ENCODE measurements at places on chromosomes 16 and 17.

- no peak for DNase-seq
These were observed 30.0 kb downstream of the STH start for GRCh38 chr17:46028981-46029565.

DNA sequence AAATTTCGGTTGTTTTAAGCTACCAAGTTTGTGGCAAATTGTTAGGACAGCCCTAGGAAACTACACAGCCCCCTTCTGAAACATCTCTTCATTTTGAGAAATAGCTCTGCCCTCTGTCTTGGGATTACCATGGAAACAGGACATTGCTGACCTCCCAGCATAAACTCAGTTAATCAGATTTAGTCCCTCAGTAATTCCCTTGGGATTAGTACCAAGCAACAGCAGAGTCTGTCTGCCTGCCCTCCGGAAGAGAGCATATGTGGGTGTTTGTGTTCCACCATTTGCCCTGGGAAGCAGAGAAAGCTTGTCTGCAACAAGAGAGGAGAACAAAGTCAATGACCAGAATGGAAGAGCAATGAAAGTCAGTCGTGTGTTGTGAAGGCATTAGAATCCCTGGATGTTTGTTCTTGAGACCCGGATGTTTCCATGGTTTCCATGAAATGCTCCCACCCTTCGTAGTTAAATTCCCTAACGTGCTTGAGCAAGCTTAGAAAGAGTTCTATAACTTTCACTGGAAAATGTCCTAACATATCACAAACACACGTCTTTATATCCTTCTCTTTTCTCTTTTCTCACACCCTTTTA is 26.2 kb downstream of the NUDT7 start:
- no peak for DNase-seq

- peak; percentile 67 for DNase-seq
These were observed at the start of gene RABEP1 for GRCh38 chr17:5281814-5282641. Gene RABEP1, plus strand, starts transcription at chr17:5282284. Its CDS starts 203 bp downstream, at chr17:5282487.

DNA sequence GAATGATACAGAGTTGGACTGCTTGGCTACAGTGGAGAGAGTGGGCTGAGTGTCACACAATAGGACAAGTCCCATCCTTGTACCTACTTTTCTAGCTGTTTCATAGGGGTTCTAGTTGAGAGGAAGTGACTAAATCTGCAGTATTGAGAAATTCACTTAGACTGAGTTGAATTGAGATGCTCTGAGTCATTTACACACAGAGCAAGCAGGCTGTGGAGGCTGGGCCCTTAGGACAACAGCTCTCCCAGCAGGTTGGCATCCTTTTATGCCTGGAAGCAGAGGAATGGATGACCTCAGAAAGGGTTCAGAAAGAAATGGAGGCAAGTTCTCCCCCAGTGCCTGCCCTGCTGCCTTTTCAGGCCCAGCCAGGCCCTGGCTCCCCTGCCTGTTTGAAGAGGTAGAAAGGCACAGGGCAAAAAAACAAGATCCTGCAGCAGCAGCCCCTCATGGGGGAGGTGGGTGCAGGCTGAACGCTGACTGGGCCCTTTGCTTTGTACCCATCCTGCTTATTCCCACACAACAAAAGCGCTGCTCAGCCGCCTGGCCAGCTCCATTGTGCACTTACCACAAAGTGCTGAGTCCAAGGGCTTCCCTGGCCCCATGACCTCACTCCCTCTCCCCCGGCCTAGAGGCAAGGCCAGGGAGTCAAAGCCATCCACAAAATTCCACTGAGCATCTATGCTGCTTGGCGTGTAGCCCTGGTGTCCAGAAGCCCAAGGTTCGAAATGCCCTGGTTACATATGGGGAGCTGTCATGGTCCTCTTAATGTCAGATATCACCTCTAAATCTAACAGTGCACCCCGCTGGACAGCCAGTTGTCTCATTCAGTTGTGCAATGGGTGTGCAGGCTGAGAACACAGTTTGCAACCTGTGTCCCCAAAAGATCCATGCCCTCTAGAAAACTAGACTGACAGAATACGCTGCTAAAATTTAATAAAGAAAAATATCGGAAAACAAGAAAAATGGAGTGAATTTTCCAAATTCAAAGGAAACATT is 5.4 kb upstream of the CRYBA1 start:
- peak; percentile 22 for DNase-seq

DNA sequence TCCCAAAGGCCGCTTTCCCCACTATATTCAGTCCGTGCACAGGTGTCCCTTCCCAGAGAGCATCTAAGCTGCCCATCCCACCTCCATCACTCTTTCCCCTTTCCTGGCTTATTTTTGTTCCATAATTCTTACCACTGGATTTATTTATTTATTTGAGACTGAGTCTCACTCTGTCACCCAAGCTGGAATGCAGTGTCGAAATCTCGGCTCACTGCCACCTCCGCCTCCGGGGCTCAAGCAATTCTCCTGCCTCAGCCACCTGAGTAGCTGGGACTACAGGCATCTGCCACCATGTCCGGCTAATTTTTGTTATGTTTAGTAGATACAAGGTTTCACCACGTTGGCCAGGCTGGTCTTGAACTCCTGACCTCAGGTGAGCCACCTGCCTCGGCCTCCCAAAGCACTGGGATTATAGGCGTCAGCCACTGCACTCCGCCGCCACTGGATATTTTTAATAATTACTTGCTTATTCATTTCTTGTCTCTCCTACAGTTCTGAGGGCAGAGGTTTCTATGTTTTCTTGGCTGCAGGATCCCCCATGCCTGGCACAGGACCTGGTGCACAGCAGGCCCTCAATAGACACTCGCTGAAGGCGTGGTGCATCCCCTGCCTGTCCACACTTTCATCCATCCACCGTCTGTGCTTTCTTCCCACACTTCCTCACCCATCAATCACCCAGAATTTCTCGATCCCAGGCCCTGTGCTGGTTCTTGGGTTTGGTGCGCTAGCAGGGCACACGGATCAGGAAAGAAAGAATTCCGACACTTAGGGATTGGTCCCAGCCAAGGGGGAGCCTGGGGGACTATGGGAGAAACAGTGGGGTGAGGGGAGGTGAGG is 9.9 kb upstream of the ADGRG1 start:
- no peak for DNase-seq

DNA sequence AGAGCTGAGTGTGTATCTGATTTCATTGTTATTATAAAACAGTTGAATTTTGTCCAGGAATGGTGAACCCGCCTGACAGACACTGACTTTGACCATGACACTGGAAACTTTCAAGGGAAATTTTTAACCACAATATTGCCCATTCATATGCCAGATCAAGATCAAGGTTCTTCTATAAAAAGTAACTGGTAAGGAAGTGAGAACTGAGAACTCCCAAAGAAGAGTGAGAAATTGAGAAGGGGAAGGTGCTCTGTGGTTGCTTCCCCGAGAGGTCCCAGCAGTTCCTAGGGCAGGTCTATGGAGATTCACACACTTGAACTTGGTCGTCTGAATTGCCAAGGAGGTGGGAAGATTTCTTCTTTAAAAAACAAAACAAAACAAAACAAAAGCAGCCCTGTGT is 27.3 kb downstream of the SLC6A4 start:
- no peak for DNase-seq

DNA sequence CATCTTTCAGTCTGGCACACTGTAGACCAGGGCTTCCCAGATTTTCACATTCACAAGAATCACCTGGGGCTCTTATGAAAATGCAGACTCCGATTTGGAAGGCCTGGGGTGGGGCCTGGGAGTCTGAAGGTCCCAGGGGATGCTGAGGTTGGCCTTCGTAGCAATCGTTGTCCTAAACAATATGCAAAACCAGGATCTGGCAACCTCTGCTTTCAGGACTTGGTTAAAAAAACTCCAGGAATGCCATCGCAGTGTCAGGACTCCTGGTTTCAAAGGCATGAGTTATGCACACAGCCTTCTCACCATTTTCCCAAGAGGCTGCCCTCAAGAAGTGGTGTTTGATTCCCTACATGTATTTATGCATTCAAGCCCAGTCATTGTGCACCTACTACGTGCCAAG is 6.7 kb downstream of the CLEC19A start:
- DNase-seq, result no peak

DNA sequence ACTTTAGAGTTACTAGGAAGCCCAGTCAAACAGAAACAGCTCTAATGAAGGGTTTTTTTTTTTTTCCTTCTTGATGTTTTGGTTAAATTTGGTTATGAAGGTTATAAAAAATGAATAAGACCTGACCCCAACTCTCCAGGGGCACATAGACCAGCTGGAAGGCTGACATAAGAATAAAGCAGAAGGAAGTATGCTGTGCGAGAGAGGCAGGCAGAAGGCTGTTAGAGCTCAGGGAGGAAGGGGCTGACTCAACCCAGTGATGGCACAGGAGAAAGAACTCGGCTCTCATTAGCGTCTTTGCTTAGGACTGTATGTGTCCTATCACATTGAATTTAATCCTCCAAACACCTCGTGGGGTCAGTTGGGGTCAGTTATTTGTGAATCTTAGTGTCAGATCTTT is 474.6 kb downstream of the PMP22 start:
- no peak for DNase-seq

DNA sequence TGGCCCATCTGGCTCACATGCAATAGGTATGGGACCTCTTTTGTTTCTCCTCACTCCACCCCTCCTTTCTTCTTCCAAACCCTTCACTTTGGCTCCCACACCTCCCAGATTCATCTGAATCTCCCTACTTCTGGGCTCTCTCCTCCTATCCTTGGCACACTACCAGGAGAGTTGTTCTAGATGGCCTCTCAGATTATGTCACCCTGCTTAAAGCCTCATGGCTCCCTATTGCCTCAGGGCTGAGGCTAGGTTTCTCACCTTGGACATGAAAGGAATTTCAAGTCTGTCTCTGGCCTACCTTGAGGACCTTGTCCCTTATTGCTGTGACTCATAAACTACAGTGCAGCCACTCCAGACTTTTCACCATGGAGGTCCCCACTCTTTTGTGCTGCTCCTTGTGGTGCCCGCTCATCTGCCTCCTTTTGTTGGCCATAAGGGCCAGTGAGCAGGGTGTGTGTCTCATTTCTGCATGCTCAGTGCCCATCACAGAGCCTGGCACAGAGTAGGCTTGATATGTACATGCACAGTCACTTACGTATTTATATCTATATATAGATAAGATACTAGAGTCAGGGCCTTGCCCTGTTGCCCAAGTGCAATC is 1.0 kb upstream of the MFAP4 start:
- no peak for DNase-seq

DNA sequence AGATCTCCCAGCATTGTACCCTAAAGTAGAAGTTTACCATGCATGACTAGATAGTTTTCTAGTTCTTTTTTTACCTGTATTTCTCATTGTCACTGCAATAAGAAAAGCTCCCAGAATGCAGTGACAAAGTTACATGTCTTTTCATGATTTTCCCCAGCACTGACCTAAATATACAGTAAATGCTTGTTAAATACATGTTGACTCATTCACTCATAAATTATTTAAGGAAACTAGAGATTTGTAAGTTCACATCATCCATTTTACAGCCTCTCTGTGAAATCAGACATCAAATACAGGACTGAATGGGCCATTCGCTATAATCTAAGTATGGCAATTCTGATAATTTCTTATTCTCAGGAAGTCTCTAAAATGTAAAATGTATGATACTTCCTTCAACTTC is 258.9 kb upstream of the AXIN2 start:
- no peak for DNase-seq

- peak; percentile 43 for DNase-seq
These were observed 18.5 kb downstream of the DEXI start for GRCh38 chr16:10923650-10924214.

DNA sequence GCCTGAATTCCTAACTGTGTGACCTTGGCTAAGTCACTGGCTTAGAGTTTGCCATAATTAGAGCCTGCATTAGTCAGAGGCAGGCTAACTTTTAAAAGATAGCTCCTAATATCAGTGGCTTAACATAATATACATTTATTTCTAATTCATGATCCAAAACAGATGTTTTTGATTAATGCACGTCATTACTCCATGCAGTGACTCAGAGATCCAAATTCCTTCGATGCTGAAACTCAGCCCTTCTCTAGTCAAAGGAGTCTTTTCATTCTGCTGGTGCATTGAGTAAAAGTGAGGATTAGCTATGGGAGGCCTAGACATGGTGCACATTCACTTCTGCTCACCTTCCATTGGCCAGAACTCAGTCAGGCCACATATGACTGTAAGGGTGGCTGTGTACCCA is 49.8 kb downstream of the IRX3 start:
- DNase-seq, result no peak

- no peak for DNase-seq
These were observed 86.8 kb upstream of the SOX9 start for GRCh38 chr17:72034000-72034399.

DNA sequence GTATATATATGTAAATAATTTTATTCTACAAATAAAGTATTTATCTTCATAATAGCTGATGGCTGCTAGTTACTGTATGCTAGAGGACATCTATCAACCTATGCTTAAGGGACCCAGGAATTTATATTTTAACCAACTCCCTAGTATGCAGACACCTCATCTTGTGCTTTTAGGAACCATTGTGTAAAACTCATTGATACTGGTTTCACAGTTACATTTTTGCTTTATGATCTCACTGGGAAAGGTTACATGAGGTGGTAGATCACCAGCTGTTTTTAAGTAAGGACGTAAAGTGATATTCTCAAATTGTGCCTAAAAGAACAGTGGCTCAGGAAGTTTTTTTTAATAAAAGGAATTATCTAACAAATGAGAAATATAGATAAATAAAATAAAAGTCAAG is 56.4 kb downstream of the VMP1 start:
- DNase-seq, result no peak

- DNase-seq, result peak; percentile 74
These were observed 3.1 kb downstream of the EVI2A start for GRCh38 chr17:31318298-31318801.

GRCh38 chr17:42883802-42884558 is 16.6 kb upstream of the G6PC1 start:
- no peak for DNase-seq

DNA sequence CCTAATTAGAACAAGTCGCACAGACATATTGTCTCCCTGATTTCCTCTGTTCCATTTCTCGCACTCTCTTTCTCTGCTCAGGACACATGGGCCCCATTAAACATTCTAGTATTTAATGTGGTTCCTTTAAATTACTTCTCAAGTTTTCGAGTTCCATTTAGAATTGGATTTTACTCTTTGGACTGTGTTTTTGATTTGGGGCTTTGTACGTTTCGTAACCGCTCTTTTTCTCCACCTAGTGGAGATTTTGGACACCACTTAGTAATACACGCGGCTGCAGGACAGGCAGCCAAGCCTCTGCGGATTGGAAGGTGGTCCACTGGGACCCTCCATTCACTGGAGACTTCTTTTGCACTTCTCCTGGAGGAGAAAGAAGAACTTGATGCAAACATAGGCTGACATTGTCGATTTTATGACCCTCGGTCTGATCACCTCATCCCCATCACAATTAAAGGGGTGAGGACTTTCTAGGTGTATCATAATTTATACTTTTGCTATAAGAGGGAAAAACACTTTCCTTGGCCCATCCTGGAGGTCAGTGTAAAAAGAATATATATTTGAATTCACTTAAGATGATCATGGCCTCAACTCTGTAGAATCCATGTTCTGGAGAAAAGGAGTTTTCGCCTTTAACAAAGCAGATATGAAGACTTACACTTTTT is 85.7 kb downstream of the NOG start:
- DNase-seq, result no peak

- peak; percentile 14 for DNase-seq
These were observed 5.0 kb downstream of the SLX4 start for GRCh38 chr16:3606441-3606840.

All from anterior cingulate cortex (tissue), 58 donors.